ENCODE measurements at places on chromosomes 7 and 10.

DNA sequence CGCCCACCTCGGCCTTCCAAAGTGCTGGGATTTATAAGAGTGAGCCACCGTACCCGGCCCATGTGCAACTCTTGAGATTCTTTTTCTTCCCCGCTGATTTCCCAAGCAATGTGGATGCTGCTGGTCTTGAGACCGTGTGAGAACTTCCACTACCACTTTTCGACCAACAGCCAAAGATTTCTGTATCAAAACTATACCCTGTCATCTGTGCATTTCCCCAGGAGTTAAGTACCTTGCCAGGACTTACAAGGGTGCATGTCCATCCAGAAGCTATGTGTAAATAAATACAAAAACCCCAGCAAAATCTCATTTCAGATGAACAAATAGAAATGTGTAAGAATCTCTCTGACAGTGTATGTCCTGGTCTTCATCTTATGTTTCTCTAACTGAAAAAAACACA, 9.9 kb upstream of the GALNT11 start:
- no peak for DNase-seq

DNA sequence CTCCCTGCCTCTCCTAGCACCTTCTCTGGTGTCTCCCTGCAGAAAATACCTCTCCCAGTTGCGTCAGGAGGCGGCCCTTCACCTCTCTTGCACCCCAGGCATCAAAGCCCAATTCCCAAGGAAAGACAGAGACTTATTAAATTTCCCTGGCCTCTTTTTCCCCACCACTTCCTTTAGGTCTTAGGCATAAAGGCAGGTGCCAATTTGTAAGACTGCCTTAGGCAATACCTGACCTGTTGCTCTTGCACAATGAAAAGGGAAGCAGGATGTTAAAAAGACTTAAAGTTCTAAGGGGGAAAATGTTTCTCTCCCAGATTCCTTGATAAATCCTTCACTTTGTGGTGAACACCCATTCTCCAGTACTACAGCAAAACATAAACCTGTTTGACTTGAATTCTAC, 186.7 kb downstream of the SLC25A13 start:
- no peak for DNase-seq

- DNase-seq = no peak
These were observed 877 bp downstream of the NCOA4 start for GRCh38 chr10:46029461-46030030.

DNA sequence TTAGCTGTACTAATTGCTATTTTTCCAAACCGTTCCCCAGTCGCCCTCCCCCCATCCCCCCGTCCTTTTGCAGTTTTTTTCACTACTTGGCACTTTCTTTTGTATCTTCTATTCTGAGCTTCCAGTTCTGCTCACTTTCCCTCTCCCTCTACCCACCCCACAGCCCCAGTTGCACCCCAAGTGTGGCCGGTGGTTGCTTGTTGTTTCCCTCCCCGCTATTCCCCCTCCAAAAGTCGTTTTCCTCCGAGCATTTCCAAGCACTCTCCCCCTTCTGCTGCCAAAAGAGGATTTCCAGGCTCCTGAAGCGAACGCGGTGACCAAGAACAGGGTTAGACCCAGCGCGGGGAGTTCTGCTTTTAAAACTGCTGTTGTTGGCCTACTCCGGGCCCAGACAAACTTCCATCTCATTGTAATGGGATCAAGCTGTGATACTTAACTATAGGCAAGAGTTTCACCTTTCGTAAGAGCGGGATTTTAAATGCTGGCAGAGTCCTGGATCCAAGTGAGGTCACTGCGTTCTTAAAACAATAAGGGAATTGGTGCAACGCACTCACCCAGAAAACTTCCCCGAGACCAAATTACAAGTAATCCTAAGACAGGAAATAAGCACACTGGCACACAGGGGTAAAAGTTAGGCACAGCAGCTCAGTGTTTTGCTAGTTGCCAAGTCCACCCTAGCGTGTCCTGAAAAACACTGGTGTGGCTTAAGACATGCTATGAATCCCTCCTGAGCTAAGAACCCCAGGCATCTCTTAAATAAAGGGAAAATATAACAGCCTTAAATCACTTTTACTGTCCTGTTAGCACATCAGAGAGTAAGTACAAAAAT, 1.5 kb upstream of the RGS10 start:
- no peak for DNase-seq

DNA sequence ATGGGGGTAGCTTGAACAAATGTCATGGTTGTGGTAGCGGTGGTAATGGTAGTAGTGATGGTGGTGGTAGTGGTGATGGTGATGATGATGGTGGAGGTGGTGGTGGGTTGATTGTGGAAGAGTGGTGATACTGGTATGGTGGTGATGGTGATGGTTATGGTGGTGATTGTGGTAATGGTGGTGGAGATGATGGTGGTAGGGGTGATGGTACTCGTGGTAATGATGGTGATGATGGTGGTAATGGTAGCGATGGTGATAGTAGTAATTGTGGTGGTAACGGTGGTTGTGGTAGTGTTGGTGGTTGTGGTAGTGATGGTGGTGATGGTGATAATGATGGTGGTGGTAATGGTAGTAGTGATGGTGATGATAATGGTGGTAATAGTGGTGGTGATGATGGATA, 65.7 kb upstream of the SDK1 start:
- DNase-seq = no peak

DNA sequence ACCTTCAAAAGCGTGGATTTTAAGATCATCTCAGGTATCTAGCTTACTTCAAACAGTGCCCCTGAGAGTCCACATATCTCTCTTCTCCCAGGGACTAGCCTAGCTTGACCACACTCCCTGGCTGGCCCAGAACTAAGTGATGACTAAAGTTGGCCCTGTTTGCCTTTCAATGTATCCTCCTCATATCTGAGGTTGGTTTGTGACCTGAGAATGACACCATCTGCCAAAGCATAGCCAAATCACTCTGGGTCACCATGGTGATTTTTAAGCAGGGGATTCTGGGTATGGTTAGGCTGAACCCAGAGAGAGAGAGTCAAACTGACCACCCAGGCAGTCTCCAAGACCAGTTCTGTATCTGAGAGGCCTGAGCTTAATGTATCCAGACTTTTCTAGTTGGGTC, 16.2 kb downstream of the CNNM1 start:
- DNase-seq = no peak

GRCh38 chr10:66940965-66941364, 15.1 kb downstream of the LRRTM3 start:
- DNase-seq = no peak

- DNase-seq = no peak
These were observed 18.0 kb downstream of the STX1A start for GRCh38 chr7:73701357-73701995.

- DNase-seq = no peak
These were observed 106.3 kb downstream of the INSYN2A start for GRCh38 chr10:127090138-127090537.

DNA sequence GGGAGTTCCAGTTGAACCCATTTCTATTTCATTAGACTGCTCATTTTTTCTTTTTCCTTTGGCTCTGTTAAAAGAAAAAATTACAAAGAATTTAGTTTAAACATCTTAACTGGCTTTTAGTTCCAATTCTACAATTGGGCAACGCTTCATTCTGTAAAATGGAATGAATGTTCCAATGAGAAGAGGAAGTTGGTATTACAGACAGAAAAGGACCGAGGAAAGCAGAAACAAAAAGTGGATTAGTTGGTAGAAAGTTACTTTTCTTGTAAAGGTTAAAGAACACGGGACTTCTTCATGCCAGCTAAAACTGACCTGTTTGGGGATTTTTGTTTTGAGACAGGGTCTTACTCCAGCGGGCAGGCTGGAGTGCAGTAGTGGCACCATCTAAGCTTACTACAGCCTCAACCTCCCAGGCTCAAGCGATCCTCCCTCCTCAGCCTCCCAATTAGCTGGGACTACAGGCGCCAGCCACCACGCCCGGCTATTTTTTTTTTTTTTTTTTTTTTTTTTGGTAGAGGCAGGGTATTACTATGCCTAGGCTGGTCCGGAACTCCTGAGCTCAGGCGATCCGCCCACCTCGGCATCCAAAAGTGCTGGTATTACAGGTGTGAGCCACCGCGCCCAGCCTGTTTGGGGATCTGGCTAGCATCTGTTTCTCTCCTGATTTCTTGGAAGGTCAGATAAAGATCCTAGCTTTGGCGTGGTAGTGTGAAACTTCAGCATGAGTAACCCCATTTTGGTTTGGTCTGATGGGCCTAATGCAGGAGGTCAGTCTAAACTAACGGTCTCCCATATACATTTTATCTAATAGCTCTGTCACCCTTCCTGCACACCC, 1.3 kb upstream of the VDAC2 start:
- DNase-seq = no peak

GRCh38 chr7:106866298-106867281, 1.5 kb downstream of the PIK3CG start:
- DNase-seq = no peak

DNA sequence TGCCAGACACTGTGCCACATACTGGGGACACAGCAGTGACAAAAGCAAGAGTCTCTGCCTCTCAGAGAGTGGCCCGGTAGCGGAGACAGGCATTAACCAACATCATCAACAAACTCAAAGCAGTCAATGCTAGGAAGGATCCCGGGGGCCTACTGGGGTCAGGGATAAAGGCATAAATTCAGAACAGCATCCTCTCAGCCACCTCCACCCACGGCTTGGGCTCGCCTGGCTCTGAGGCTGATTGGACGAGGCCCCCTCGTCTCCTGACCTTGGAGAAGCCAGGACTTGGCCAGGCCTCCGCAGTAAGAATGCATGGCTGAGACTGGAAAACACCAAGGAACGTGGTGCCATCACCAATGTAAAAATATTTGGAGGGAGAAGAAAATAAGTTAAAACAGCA, 102.1 kb downstream of the ARHGAP22 start:
- no peak for DNase-seq

DNA sequence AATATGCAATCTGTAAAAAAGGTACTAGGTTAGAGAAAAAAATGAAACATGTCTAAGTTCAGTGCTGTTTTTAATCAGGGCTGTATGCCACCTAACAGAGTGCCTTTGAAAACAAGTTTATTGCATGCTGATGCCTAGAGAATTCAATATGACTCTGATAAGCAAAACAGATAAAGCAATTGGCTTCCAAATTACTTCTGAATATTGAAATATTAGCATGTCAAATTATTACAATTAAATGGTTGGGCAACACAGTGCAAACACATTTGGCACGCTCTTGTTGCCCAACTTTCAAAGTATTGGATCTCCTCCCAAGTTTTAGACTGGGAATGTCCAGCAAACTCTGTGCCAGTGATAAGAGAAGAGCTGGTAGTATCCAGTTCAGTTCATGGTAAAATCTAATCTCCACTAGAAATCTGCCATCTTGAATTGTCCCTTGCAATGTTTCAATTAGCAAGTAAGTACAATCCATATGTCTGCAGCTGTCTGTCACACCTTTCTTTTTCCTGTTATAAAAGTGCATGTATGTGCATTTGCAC, 65.2 kb upstream of the FAM133B start:
- no peak for DNase-seq

DNA sequence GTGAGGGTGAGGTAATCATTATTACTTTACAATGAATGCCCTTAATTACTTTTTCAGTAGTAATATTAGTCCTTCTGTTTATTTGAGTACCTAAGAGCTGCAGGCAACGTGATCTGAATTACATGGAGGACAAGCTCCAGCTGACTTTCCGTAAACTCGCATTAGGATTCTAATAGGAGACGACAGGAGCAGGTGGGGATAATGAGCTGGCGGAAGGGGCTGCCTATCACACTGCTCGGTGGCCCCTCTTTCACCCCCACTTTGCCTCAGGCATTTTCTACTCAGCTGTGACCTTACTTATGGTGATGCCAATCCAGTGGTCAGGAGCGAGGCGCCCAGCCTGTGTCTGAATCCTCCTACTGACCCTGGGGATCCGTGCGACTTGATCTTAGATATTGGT, at the start of gene C7orf33:
Gene C7orf33 (plus strand): TSS at position 296 of the 400 bp plus-strand sequence. CDS start 160 bp downstream, outside the sequence.
- DNase-seq = no peak

DNA sequence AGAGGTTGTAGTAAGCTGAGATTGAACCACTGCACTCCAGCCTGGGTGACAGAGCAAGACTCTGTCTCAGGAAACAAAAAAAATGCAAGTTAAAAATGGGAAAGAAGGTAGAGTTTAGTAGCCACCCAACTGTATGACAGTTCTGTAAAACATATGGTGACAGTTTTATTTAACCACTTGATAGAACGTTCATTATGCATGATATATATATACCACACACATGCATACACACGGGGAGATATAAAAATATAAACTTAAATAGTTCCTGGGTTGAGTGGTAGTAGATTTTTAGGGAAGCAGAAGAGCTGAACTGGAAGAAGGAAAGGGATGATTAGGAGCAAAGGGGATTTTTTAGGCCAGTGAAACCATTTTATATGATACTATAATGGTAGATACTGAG, 120.0 kb downstream of the KMT2C start:
- no peak for DNase-seq
